ENCODE measurements at places on chromosomes 5 and 9.

- DNase-seq, result peak; percentile 70
Measured at GRCh38 chr5:14183187-14183939, 40.2 kb downstream of the TRIO start.

DNA sequence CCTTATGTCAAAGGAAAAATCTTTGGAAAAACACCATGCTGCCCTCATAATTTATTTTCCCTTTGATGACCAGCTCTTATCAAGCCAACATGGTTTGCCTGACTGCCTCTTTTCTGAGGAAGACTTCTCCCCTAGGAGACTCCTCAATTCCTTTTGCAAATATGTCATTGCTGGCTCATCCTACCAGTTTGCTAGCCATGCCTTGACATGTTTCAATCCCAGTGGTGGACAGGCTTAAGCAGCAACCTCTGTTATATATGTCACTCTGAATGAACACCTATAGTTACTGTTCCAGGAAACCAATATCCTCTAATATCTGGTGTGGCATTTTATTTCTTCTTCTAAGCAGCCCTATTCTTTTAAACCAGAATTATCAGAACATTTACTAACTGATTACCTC, 615.8 kb downstream of the HTR1A start:
- DNase-seq, result no peak

GRCh38 chr5:170303549-170303948, 6.0 kb upstream of the LCP2 start:
- no peak for DNase-seq

DNA sequence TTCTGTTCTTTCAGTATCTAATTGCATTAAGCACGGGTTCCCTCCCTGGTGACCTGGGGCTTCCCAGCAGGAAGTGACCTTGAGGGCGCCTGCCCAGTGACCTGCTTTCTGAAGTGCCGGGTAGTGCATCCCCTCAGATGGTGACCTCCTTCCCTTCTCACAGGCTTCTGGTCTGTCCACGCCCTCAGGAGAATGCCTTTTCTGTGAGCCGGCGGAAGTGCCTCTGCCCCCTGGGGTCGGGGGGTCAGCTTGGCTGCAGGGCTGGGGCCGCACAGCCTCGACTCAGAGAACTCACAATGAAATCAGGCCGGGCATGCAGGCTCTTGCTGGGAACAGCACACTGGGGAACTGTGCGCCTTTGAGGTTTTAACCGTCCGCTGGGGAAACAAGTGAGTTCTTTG, 124.5 kb upstream of the PHYKPL start:
- DNase-seq, result no peak

GRCh38 chr5:180126716-180127681, 55.4 kb upstream of the RNF130 start:
- DNase-seq, result no peak

DNA sequence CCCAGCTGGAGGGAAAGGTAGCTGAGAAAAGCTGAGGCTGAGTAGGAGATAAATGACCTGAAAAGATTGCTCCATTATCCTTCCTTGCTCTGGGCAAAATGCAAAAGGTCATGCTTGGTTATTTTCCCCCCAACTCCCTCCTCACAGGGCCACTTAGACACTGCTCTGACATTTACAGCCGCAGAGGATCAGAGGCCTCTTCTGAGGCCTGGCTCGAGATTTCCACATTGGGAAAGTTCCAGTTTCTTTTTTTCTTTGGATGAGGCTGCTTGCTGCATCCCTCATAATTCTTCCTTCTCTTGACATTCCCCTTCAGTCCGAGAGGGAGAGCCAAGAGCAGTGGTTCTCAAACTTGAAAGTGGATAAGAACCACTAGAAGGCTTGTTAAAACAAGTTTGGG, 60.1 kb upstream of the HSPA9 start:
- peak; percentile 61 for DNase-seq

- no peak for DNase-seq
Measured at GRCh38 chr9:117742131-117742530, 37.9 kb downstream of the TLR4 start.

- DNase-seq, result no peak
Measured at GRCh38 chr9:81976351-81976750, 12.2 kb upstream of the SPATA31D1 start.

DNA sequence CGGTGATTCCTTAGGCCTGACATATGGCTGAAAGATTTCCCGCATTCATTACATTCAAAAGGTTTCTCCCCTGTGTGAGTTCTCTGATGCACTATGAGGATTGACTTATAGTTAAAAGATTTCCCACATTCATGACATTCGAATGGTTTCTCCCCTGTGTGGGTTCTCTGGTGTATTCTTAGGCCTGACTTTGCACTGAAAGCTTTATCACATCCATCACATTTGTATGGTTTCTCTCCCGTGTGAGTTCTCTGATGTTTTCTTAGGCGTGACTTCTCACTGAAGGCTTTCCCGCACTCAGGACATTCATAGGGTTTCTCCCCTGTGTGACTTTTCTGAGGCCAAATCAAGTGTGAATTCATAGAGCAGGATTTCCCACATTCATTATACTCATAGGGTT, 35.8 kb downstream of the ZNF782 start:
- no peak for DNase-seq

DNA sequence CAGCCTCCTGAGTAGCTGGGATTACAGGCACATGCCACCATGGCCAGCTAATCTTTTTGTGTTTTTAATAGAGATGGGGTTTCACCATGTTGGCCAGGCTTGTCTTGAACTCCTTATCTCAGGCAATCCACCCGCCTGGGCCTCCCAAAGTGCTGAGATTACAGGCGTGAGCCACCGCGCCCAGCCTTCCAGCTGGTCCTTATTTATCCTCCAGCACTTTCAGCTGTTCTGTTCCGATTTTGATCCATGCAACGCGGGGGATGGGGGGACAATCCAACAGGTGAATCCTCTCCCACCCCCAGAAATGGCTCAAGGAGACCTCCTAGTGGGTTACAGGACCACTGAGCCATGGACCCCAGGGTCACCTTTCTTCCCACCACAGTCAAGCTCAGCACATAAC, 14.7 kb upstream of the CDKN2AIPNL start:
- DNase-seq, result no peak

DNA sequence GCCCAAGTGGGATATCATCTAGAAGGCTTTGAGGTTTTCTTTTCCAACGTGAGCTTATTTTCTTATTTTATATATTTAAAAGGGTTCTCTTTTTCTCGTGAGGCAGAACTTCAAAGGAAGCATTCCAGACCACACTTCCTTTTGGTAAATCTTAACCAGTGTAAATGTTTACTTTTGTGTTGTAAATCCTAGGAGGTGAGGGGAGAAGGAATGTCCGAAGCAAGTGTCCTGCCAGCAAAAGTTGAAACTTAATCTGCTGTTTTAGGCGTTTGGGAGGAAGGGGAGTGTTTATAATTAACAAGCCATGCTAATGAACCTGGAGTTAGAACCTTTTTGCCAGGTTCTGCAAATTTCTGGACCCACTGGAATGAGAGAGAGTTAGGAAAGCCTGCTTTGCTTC, 37.9 kb downstream of the WWC1 start:
- no peak for DNase-seq

DNA sequence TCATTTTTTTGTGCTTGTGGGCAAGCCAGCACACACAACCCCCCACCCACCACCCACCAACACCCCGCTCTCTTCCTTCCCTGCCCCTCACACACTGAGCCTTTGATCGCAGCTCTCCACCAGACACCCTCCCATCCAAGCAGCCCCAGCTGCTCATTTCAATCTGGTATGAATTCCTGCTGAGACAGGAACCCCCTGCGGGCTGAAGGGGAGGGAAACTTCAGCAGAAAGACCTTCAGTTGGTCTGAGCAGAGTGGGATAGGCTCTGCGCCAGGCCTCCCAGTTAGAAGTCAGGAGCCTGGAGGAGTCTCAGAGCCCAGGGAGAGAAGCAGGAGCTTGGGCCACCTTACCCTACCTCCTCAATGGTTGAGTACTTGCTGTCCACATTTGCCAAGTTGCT, 7.2 kb downstream of the PCDHGC5 start:
- no peak for DNase-seq

- DNase-seq, result peak; percentile 77
Measured at GRCh38 chr5:95858023-95858461, 35.5 kb upstream of the GLRX start.
